ENCODE measurements at places on chromosomes 7 and 10.
A peak's percentile ranks its signal among the peaks of the same experiment; 100 is the strongest.

DNA sequence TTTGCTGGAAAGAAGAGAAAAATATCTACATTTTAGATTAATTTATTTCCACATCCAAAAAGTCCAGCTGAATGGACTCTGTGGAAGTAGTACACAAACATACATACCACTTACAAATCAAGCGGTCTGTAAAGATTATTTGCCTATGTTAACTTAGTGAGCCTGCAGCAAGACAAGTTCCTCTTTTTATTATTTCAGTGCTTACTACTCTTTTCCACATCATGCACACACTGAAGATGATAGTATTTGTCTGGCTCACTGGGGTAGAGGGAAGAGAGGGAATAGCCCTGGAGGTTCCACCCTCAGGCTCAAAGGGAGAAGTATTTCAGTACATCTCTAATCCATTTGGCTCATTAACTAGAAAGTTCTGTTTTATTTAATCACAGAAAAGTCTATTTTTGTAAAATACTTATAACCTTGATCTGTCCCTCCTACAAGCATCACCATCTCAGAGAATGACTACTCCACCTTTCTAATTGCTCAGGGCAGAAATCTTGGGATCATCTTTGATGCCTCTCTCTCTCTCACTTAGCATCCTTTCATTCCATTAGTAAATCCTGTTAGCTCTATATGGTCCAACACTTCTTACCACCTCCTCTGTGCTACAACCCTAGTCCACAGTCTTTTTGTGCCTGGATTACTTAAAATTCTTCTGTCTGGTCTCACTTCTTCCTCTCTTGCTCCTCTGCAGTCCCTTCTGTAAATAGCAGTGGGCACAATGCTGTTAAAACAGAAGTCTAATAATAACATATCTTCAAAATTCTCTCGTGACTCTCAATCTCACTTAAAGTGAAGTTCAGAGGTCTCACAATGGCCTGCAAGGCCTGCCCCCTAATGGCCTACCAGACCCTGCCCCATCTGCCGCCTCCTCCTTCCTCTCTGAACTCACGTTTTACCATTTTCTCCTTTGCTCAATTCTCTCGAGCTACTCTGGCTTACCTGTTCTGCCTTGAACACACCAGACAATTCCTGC lies 64.3 kb upstream of the CCDC6 start:
- DNase-seq: no peak

GRCh38 chr7:134632937-134633540 lies 13.6 kb upstream of the BPGM start:
- no peak for DNase-seq

GRCh38 chr7:93030605-93031225 lies 87.1 kb downstream of the SAMD9 start:
- DNase-seq: no peak

- DNase-seq: no peak
These were observed 30.8 kb downstream of the UNCX start for GRCh38 chr7:1263391-1263951.

DNA sequence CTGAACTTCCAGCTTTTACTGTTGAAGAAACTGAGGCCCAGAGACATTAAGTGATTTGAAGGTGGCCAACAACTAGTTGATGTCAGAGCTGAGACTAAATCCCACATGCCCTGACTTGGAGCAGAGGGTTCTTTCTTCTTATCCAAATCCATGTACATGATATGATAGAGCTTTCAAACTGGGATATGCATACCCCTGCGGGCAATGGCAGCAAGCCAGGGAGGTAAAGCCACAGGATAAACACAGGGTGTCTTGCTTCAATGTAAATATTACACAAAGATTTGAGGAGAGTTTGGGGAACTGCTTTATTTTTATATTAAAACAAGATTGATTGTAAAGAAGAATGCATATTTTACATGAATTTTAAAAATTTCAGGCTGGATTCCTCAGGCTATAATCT lies 2.3 kb upstream of the LRRC72 start:
- DNase-seq: no peak

GRCh38 chr7:80161466-80161865 lies 26.8 kb downstream of the GNAI1 start:
- no peak for DNase-seq

- DNase-seq: no peak
These were observed 25.3 kb upstream of the MTPAP start for GRCh38 chr10:30374353-30374752.

GRCh38 chr7:32879460-32879859 lies 12.1 kb downstream of the KBTBD2 start:
- DNase-seq: no peak

- DNase-seq: no peak
These were observed 57.1 kb upstream of the NPTX2 start for GRCh38 chr7:98559958-98560357.

- DNase-seq: peak; percentile 9
These were observed 6.2 kb upstream of the AHCYL2 start for GRCh38 chr7:129218514-129219062.

- DNase-seq: no peak
These were observed 90.5 kb upstream of the PDGFA start for GRCh38 chr7:610141-610530.

DNA sequence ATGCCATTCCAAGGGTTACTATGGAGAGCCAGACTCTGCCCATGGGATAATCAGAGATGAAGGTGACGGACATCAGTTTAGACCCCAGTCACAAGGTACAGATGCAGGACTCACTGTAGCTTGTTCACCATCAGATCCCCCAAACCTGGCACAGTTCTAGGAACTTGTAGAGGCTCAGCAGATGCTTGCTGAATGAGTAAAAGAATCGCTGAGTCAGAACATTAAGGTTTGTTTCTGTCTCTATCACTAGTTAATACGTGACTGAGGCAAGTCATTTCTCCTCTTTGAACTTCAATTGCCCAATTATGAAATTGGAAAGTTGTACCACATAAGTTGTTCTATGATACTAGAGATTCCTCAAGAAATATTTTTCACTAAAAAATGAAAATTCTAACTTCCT lies 65.1 kb downstream of the PPP1R3C start:
- DNase-seq: no peak

DNA sequence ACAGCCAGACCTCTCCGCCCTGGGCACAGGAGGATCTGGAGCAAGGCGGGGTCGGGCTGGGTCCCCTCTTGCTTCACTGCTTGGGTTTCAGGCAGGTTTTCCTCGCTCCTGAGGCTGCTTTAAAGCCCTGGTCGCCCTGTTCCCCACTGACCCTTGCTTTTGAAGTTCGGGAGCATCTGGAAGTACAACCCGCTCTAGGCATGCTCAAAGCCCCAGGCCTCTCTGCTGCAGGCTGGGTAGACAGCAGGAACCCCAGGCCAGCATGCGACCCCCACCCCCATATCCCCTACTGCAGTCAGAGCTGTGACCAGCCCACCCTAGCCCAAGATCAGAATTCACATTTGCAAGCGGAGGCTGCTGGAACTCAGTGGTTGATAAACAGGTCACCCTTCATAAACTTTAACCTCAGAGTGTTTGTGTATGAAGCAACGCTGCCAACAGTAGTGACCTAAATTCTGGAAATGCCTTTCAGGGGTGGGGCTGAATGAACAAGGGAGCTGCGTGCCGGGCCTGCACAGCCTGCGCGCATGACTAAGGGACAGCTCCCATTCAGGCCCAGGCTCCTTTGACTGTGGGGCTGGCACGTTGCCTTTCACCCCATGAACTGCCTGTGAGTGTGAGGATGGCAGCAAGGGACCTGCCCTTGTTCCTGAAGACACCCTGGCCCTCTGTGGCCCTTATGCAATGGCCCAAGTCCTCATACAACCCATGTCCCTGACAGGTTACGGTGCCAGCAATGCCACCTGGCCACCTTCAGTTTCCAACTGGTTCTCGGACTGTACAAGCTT lies 52.5 kb downstream of the PROSER2 start:
- DNase-seq: no peak

DNA sequence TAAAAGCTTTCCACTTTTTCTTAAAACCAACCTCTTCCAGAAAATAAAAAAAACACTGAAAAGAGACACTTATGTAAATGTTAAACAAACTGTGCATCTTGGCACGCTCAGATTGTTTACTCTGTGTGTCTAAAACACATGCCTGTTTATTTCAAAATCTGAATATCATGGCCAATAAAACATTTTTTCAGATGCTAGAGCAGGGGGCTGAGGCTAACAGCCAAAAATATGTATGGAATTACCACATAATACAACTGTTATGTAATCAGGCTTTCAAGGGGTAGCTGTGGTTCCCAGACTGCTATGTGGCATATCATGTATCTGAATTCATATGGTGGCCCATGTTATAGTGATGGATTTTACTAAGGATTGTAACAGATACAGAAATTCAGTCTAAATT lies 130.4 kb downstream of the HIBADH start:
- no peak for DNase-seq

- DNase-seq: no peak
These were observed 125.0 kb downstream of the TEX36 start for GRCh38 chr10:125557801-125558505.

GRCh38 chr10:84537447-84537931 lies 209.1 kb downstream of the CCSER2 start:
- DNase-seq: no peak

DNA sequence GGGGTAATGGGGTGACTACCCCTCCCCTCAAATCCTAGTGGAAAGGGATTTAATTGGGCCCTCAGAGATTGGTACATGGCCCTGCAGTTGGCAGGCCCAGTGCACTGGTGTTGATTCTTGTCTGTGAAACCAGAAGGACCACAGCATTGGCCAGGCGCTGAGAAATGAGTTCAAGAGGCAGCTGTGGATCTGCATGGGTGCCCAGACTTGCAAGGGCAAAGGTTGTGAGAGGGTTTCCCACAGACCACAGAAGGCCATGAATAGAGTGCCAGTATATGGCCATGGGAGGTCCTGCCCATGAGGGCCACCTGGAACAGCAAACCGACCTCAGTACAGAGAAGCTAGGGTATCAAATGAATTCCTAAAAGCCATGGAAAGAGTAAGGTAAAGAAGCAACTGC lies 32.9 kb downstream of the TMEM168 start:
- no peak for DNase-seq

DNA sequence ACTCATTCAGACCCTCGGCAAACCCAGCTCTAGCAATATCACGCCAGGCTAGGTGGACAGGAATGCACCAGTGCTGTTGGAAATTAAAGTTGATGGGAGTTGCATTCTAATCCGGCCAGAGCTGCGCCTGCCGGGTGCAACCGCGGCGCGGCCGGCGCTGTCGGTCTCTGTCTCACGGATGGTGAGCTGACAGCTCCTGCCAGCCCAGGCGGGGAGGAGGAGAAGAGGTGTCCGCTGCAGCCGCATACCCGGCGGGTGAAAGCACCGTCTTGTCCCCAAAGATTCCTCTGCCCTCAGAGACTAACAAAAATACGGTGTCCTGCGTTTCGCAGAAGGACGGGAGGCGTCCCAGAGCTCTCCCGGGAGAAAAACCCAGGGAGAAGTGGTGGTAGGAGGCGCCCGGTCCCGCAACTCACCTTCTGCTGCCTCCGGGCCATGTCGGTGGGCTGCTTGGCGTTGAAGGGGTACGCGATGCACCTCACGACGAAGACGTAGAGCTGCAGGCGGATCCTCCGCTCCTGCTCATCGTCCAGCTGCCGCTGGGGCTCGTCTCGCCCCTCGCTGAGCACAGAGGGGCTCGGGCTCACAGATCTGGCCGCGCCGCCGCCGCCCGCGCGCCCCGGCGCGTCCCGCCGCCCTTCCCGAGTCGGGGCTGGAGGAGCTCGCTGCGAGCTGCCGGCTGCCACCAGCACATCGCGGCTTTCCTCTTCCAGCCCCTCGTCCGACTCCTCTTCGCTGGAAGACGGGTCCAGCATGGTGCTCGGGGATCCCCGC lies 490 bp downstream of the CADPS2 start:
- DNase-seq: no peak

DNA sequence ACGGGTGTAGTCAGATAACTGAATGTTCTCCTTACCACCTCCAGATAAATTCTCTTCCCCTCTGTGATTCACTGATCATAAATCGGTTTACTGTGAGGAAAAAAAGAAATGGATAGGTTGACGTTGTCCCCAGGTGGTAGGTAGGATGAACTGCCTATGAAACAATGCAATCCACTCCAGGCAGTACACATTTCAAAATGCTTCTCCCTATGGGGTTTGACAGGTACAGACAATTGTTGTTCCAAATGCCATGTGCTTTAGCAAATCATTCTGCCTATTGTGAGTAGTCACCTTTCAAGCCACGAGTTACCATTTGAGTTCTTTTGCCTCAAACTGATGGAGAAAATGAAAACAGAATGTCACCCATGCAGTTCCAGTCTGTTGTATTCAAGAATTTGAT lies 21.8 kb downstream of the VIM start:
- DNase-seq: no peak

DNA sequence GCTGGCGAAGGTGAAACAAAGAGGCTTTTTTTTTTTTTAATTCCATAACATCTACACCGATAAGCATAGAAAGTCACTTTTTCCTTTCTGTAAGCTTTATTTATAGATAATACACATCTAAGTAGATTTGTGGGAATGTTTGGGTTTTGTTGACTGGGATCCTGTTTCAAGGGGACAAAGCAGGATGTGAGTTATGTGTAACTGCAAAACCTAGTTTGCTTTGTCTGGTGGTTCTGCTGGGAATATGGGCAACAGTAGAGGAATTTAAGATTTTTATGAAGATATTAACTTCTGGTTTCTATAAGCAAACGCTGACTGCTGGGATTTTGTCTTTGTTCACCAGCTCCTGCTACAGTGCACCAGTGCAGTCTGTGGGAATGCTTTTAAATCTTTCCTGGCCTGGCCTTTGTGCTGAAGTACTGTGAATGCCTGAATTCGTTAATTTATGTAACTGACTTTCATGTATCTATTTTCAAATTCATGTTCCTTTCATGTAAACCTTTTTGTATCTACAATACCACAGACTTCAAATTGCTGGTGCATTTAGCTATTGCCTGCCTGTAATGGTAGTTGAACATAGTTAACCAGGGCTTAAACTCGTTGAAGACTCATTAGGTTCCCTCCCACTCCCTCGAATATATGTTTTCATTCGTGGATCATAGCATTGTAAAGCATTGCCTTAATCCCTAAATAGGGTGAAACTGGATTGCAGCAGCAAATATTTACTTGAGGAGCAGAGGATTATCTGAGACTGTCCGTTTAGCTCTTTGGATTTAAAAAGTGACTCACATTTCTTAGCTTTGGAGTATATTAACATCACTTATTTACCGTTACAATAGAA lies 1.5 kb downstream of the KLHL7 start:
- no peak for DNase-seq

DNA sequence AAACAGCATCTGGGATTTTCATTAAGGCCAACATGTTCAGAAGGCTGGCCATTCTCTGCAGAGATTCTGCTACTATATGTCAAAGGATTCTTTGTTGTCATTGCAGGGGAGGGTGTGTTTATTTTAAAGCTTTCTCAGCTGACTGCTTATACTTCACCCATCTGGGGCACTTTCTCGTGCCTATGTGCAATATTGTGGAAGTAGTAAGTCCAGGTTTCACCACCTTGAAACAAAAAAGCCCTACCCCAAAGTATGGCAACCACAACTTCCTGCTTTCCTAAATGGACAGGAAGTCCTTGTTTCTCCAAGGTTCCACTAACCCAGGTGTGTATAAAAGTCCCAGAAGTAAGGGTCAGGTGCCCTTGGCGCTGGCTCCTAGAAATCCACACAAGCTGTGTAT lies 58.7 kb upstream of the COL1A2 start:
- no peak for DNase-seq

DNA sequence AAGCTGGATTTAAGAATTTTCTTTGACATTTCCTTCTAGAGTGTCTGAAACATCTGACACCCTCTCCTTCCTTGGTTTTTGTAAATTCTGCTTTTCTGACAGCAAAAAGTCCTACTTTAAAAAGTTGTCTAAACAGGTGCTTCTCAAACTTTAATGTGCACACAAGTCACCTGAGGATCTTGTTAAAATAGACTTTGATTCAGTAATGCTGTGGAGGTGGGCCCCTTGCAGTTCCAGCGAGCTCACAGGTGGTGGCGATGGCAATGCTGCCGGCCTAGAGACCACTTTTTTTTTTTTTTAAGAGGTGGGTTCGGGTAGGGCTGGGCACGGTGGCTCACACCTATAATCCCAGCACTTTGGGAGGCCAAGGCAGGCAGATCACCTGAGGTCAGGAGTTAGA lies 77.1 kb downstream of the ABCC2 start:
- no peak for DNase-seq

Measured in NCI-H446 treated with DMSO at 0.1 percent for 48 hours (cell line).